ENCODE measurements at places on chromosomes 6 and 20. TPM values are rescaled to one million over a fixed set of nuclear protein-coding genes. Genes with fewer than 3 reads are reported as not detected.

- no peak for DNase-seq
These were observed at the start of gene ID4 for GRCh38 chr6:19836799-19837510. TSS of gene ID4 (plus strand) at chr6:19837370. CDS start at chr6:19837755, 385 bp downstream.

- peak; percentile 51 for DNase-seq
These were observed 19.2 kb downstream of the PRND start for GRCh38 chr20:4740774-4741431.

DNA sequence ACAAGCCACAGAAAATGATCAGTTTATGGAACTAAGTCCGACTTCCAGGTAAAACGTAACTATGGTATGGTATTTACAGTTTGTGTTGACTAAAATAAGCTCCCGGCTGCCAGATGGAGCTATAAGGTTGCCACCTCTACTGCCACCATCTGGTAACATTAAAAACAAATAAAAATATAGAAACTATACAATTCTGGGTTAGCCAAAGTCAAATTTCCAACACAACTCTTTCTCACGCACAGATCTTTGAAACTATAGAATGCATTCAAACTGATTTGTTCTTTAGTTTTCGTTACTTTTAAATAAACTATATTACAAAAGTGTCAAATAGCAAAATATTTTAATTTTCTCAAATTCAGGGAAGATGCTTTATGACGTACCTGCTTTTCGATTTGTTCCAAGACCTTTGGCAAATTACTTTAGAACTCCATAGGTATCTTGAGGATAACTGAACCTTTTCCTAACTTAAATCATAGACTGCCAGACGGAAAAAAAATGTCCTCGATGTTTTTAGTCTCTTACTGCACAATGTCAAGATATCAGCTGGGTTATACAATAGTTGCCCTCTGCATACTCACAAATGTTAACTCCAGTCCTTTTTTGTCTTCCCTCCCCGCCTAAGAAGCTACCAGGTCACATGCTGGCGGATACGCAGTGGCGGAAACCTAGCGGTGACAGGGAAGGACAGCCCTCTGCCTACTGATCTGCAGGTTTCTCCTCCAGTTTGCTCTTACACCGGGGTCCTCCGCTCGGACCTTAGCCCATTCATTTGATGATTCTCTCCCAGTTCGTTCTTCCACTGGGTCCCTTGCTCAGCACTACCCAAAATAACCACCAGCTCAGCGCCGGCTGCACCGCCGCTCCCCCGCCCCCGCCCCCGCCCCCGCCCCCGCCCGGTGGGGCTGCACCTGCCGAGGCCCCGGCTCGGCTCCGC is 888 bp downstream of the SLC17A5 start:
- DNase-seq: peak; percentile 61

The HSP90AB1 gene
- total RNA-seq: 401 TPM

DNA sequence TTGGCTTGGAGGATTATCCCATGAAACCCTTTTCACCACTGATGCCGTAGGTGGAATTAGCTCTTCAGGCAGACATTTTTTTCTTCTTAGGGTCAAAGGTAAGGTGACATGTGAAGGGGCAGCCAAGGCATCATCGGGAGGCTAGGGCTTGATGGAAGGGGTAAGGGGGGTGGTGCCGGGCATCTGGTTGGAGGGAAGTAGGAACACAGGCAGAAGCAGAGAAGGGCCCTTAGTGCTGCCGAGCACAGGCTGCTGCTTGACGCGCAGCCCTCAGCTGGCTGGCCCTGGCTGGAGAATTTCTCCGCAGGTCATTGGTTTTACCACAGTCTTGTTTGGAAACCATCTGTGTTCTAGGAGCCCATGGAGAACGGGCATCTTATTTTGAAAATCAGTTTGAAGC is 54.7 kb downstream of the TRAF3IP2 start:
- no peak for DNase-seq

The TSBP1 gene
- not detected for total RNA-seq

The HCRTR2 gene
- not detected for total RNA-seq

DNA sequence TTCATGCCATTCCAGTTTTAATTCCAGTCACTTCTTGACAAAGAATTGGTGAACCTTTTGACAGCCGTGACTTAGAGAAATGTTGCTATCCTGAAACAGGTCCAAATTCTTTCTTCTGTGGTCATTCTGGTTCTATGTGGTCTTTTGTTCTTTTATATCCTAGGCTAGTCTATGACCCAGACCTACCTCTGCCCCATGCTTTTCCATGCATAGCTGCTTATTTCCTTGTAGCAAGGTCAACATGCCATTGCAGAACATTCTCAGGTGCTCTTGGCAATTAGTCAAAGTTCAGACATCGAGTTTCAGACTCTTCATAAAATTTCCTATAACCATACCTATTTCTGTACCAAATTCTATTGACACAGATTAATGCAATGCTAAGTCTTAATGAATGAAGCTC is 202.6 kb downstream of the PLCB1 start:
- DNase-seq: no peak

DNA sequence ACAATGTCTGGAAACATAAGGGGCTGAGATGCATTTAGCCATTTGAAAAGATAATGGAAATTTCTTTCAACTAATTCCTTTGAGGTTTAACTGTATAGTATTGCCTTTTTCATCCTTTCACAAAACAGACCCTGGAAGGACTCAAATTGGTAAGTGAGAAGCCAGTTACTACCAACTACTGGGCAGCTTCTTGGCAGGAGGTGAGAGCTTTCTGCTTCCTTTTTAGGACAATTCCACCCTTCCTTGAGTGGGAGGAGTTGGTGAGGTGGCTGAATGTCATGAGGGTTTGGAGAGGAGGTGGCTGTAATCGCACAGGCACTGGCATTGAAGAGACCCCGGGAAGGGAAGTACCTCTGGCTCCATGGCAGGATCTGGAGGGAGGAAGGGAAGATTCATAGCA is 341.1 kb downstream of the NRN1 start:
- no peak for DNase-seq

GRCh38 chr6:166687070-166687878 is 60.2 kb upstream of the RPS6KA2 start:
- no peak for DNase-seq

- no peak for DNase-seq
These were observed 23.6 kb upstream of the APCDD1L start for GRCh38 chr20:58538752-58539151.

GRCh38 chr6:1317302-1317815 is 5.5 kb downstream of the FOXQ1 start:
- no peak for DNase-seq

The VTA1 gene
- 18.0 TPM for total RNA-seq

GRCh38 chr6:113979937-113980336 is 9.0 kb upstream of the HDAC2 start:
- DNase-seq: no peak

DNA sequence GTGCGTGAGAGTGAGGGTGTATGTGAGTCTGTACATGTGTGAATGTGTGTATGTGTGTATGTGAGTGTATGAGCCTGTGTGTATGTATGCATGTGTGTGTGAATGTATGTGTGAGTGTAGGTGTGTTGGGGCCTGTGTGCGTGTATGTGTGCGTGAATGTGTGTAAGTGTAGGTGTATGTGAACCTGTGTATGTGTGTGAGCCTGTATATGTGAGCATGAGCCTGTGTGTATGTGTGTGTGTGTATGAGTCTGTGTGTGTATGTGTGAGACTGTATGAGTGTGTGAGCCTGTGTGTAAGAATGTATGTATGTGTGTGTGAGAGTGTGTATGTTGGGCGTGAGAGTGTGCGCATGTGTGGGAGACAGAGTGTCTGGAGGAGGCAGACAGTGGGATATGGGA is 15.8 kb upstream of the SULF2 start:
- DNase-seq: no peak

DNA sequence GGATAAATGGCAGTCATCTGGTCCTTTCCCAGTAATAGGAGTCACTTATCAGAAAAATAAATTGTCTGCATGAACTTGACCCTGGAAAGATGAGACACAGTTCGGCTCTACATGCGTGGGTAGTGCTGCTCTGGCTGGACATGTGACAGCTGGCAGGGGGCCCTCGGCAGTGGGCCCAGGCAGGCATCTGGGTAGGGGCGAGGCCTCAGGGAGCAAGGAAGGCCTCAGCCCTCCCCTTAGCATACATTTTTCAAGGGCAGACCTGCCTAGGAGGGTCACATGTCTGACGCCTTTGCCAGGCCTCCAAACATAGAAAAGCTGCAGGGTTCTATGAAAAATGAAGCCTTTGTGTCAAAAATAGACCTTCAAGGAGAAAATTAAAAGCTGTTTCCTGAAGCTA is 12.8 kb upstream of the ILRUN start:
- DNase-seq: no peak

DNA sequence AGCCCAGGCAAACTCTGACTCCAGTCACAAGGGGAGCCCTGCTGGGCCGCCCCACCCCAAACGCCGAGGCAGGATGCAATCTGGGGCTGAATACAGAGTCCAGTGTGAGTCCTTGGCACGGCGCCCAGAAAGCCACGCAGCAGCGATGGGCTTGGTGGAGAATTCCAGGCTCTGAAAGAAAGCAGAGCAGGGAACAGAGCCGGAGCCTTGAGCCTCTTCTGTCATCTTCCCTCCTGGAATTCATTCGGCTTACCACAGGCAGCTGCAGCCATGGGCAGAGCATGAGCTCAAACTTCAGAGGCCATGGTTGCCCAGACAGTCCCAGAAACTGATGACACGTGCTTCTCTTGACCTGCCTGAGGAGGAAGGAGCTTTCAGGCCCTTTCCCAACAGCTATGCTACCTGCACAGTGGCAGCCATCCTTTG is 441.1 kb upstream of the JARID2 start:
- DNase-seq: no peak

The PTP4A1 gene
- 258 TPM for total RNA-seq

DNA sequence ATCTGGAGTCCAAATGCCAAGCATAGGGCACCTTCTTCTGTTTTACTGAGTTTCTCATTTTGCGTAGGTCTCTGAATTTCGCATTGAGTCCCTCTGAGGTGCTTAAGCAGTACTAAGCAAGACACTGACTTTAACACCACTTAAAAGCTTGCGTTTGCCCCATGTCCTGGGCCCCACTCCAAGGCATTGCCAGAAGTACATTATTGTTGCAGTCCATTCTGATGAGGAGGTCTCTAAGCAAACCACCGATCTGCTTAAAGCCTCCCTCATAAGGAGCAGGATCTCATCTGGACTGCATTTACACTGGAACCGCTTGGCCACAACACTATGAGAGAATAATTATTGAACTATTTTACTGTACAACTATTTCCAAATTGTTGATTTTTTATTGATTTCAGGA is 16.3 kb downstream of the BMP2 start:
- DNase-seq: no peak

DNA sequence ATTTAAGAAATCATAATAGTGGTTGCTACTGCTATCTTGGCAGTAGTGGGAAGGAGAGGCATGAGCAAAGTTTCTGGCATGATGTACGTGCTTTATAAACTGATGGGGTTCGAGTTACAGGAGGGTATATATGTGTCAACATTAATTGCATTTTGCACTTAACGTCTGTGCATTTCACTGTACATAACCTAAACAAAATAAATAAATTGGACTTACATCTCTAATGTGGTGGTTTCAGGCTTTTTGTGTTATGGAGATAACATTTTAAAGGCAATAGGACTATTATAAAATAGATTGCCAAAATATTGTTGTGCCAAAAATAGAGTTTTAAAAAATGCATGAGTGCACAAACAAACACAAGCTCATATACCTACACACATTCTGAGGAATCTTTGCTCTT is 1001.1 kb upstream of the GJE1 start:
- DNase-seq: no peak

- DNase-seq: no peak
These were observed 2.5 kb downstream of the TULP4 start for GRCh38 chr6:158314737-158315136.
